ENCODE measurements at places on chromosomes 2 and 18.

DNA sequence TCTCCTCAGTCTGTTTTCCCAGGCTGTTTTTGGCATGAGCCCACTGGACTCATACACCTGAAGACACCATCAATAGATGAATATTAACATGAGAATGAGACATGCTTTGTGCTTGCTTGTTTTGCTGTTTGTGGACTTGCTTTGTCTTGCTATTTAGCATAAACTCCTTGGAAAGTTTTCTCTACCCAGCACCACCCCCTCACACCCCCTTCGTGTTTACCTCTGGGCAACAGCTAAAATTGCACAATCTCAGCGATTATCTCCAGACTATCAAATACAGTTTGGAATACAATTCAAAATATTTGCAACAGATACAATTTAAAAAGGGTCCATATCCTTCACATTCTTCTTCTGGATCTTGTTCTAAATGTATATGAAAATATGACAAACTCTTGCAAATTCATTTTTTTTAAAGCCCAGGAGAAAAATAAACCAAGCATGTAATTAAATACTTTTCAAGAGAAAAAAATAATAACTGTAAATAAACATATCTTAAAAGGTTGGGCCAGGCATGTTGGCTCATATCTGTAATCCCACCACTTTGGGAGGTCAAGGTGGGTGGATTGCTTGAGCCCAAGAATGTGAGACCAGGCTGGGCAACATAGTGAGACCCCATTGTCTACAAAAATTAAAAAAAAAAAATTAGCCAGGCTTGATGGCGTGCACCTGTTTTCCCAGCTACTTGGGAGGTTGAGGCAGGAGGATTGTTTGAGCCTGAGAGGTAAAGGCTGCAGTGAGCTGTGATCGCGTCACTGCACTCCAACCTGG is 32.3 kb upstream of the PMAIP1 start:
- no peak for DNase-seq

DNA sequence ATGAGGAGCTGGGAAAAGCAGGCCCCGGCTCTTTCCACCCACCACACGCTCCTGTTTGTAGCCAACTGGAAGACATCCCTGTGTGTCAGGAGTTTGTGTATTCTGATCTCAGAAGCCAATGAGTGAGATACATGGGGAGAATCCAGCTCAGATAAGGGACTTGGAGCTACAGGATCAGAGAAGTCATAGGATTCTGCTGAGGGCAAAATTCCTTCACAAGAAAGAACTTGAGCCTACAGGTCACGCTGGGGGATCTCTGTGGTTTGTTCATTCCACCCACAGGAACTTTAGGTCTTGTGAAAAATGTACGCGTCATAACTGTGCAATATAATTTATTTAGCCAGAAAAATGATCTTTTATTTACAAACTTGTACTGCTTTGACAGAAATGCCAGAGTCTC is 80.1 kb upstream of the SMIM21 start:
- DNase-seq: no peak

DNA sequence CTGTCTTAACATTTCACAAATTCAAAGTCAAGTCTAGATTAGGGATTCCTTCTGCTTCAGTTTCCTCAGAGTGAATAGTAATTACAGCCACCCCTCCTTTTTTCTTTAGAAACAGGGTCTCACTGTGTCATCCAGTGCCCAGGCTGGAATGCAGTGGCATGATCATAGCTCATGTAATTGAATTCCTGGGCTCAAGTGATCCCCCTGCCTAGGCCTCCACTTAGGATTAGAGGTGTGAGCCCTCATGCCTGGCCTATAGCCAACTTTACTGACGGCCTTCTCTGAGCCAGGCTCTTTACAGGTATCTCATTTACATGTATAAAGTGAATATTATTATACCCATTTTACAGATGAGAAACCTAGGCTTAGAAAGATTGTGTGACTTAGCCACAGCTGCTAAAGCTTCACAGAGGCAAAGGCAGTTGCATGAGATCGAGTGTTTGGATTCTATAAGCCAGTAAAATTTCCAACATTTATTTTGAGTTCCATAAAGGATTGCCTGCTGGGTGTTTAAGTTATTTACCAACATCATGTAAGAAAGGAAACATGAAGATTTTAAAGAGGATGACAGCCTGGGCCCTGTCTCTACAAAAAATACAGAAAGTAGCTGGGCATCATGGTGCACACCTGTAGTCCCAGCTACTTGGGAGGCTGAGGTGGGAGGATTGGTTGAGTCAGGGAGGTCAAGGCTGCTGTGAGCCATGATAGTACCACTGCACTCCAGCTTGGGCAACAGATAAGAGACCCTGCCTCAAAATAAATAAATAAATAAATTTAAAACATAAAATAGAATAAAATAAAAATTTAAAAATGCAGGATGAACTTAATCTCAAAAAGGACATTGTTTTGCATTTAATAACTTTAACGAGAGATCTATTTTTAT is 1.8 kb downstream of the ENOSF1 start:
- DNase-seq: no peak

- DNase-seq: no peak
These were observed 5.1 kb downstream of the ITGB6 start for GRCh38 chr2:160194946-160195345.

DNA sequence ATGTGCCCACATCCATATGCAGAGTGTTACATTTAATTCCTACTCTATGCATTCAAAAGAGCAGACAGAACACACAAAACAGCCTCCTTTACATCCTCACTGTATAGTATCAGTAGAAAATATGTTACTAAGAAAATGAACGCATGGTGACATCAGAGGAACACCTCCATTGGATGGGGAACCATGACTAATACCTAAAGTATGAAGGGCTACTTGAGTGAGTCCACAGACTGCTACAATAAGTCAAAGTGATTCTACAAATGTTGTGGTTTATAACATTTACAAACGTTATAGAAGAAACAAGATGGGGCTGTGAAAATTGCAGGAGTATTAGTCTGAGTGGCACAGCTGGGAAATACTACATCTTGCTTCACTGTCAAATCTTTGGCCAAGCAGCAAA is 1830.9 kb upstream of the PIK3C3 start:
- DNase-seq: no peak

GRCh38 chr2:144459286-144459685 is 60.6 kb downstream of the ZEB2 start:
- DNase-seq: no peak

DNA sequence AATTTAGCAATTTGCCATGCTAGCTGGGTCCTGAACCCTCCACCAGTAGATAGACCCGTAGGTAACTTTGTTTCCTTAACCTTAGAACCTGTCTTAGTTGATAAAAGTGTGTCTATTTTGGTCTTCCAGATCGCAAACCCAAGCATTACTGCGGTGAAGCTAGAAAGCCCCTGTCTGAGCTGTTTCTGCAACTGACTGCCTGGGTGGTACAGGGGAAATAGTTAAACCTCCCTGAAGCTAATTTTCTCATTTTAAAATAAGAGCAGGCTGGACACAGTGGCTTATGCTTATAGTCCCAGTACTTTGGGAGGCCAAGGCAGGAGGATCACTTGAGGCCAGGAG is 101.7 kb upstream of the MSH2 start:
- DNase-seq: no peak

GRCh38 chr2:126932529-126932928 is 33.8 kb downstream of the TEX51 start:
- no peak for DNase-seq

DNA sequence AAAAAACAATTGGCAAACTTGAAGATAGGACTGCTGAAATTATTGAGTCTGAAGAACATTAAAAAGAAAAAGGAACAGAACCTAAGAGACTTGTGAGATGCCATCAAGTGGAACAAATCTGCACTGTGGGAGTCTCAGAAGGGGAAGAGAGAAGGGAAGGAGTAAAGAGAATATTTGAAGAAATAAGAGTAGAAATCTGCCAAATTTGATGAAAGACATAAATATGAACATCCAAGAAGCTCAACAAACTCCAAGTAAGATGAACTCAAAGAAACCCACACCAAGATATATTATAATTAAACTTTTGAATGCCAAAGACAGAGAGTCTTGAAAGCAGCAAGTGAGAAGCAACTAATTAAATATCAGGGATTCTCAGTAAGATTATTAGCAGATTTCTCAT is 102.7 kb downstream of the ZNF519 start:
- DNase-seq: no peak

GRCh38 chr18:48330016-48330991 is 78.9 kb downstream of the ZBTB7C start:
- DNase-seq: no peak

GRCh38 chr2:232666051-232666805 is 30.9 kb upstream of the GIGYF2 start:
- DNase-seq: no peak

GRCh38 chr2:218858138-218858445 is 1.5 kb upstream of the WNT6 start:
- no peak for DNase-seq

DNA sequence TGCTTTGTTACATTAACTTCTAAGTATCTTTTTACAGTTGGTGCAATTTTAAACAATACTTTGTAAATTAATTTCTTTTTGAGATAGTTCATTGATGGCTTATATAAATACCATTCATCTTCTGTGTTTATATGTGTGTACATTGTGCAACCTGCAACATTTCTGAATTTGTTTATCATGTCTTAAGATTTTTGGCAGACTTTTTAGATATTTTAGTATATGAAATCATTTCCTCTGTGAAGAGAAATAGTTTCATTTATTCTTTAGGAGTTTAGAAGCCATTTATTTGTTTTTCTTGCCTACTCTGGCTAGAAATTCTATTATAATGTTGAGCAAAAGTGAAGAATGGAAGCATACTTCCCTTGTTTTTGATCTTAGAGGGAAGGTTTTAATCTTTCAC is 337.8 kb upstream of the DSEL start:
- no peak for DNase-seq

DNA sequence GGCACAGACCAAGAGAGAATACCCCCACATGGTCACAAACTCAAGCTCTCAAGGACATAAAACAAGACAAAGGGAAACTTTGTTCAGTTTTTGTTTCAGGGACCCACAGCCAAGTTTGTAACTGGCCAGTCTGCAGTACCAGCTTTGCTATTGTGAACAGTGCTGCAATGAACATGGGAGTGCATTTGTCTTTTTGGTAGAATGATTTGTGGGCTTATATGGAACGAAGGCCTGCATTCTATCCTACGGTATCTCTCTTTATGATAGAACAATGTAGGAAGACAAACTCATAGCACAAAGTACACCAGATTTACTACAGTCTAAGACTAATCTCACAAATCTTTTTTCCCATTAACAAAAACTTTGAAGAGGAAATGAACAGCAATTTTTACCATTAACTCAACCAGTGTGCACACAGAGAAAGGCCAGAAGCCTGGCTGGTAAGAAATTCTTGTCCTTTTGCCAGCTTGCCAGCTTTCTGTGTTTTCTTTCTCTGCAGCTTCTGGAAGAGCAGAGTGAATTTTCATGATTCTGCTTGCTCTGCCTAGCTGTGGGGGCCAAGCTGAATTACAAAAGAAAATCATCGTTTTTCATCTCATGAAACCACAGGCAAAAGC is 37.1 kb upstream of the FEZ2 start:
- DNase-seq: no peak
